ENCODE measurements at places on chromosomes 3 and 15.

GRCh38 chr3:154799800-154800199 is 280.3 kb upstream of the MME start:
- DNase-seq, result no peak

- DNase-seq, result no peak
These were observed 563.4 kb downstream of the ROBO1 start for GRCh38 chr3:79204351-79204750.

GRCh38 chr15:60464836-60465630 is 13.9 kb downstream of the ICE2 start:
- DNase-seq, result no peak

- no peak for DNase-seq
These were observed 4.4 kb downstream of the WDR73 start for GRCh38 chr15:84649706-84650105.

- no peak for DNase-seq
These were observed 680 bp downstream of the POC1A start for GRCh38 chr3:52153389-52154096.

DNA sequence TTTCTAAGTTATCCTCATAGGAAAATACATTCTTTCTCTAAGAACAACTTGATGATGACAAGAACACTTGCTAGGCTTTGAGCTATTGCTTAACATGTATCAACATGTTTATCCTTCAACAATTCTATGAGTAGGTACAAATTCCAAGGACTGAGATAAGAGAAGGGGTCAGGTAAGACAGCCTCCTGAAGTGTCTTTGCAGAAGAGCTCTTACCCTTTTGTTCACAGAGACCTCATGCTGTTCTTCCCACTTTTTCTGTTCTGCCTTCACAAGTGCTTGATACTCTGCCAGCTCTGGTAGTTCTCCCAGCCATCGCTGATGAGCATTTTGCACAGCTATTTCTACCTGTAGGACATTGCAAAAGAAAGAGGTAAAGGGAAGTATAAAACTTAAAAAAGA is 50.9 kb downstream of the CEP152 start:
- no peak for DNase-seq

- no peak for DNase-seq
These were observed at the start of the genes MST1 and RNF123 for GRCh38 chr3:49689046-49689907. Gene MST1, minus strand, starts transcription at chr3:49689474. Its CDS starts 783 bp downstream, at chr3:49688691. Gene RNF123, plus strand, starts transcription at chr3:49689557. Its CDS starts 1,609 bp downstream, at chr3:49691166.

GRCh38 chr3:119140466-119140865 is 5.5 kb upstream of the TEX55 start:
- no peak for DNase-seq

DNA sequence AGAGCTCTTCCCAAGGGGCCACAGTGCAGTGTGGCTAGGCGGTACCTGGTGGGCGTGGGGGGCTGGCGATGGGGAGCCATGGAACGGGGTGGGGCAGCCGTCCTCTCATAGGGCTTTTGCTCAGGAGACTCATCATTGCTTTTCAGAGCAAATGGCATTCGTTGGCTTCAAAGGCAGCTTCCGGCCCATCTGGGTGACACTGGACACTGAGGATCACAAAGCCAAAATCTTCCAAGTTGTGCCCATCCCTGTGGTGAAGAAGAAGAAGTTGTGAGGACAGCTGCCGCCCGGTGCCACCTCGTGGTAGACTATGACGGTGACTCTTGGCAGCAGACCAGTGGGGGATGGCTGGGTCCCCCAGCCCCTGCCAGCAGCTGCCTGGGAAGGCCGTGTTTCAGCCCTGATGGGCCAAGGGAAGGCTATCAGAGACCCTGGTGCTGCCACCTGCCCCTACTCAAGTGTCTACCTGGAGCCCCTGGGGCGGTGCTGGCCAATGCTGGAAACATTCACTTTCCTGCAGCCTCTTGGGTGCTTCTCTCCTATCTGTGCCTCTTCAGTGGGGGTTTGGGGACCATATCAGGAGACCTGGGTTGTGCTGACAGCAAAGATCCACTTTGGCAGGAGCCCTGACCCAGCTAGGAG is 40.8 kb downstream of the MESD start:
- DNase-seq, result no peak

DNA sequence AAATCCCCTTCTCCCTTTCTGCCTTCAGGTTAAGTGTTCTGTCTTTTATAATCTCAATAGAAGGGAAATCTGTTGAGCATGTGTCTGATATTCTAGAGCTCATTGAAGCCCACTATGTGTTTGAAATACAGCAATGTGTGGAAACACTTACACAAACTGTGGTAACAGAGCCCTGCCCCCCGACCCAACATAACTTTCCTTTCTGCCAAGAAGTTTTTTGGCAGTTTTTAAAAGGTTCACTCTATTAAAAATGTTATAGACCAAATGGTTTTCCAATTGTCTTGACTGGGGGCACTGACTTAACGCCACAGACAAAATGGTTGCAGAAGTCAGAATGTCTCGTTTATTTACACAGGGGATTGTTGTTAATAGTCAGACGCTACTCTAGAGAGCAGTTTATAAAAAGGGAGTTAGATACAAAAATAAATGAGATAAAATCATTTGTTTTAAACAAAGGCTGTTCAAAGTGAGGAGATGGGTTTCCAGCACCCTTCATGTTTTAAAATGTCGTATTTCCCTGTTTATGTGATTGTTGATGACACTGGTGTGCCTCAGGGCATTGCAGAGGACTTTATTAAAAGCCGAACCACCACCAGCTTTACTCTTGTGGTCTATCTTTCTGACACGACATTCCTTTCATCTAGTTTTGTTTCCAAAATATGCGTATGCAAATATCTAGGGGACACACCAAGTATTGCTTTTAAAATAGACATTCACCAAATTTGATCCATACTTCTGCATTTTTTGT is 26.7 kb upstream of the GREM1 start:
- DNase-seq, result no peak

DNA sequence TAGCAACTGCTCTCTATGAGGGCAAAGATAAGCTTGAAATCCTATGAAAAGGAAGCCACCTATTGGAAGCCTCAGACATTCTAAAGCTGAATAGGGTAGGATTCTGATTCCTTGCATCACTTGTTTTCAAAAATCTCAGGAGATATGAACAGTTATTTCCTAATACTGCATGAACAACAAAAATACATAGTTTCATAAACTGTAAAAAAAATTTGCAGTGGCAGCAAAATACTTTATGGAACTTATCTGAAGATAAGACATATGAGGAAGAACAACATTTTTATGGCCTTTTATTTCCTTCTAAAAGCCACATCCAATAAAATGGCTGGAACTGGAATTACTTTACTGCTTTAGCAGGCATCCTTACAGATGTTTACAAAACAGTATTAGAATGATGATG is 29.9 kb downstream of the AP3S2 start:
- no peak for DNase-seq

GRCh38 chr15:63474810-63475316 is 29.5 kb upstream of the USP3 start:
- no peak for DNase-seq

DNA sequence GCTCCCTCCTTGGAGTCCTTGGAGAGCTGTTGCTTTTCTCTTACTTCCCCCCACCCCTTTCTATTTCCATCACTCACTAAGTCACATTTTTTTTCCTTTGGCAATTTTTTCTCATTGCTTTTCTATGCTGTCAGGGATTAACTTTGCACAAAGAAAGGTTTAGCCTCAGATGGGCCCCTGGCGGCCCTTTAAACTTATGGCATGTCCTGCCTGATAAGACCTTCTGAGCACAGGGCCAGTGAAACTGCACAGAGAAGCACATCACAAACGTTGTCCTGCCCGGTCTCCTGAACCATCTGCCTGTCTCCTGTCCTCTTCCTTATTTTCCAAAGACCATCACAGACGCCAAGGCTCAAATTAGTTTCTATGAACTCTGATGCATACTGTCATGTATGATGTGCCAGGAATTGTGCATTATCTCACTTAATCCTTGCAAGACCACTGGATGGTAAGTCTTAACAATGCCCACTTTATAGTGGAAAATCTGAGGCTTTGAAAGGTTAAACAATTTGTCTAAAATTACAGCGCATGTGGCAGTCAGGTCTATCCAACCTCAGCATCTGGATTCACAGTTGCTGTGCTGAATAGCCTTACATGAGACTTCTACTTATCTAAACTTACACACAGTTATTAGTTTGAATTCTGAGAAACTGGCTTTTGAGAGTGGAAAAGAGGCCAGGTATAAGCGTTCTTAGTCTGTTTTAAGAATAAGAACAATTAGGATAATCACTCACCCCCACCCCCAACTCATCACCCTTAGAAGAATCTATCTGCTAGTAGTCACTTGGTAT is 648.1 kb downstream of the NTRK3 start:
- DNase-seq, result no peak

GRCh38 chr3:177144922-177145321 is 52.4 kb downstream of the TBL1XR1 start:
- DNase-seq, result no peak

- DNase-seq, result no peak
These were observed 5.8 kb downstream of the SERPINI2 start for GRCh38 chr3:167467848-167468611.

- no peak for DNase-seq
These were observed 13.6 kb downstream of the MELTF start for GRCh38 chr3:197015790-197016736.

DNA sequence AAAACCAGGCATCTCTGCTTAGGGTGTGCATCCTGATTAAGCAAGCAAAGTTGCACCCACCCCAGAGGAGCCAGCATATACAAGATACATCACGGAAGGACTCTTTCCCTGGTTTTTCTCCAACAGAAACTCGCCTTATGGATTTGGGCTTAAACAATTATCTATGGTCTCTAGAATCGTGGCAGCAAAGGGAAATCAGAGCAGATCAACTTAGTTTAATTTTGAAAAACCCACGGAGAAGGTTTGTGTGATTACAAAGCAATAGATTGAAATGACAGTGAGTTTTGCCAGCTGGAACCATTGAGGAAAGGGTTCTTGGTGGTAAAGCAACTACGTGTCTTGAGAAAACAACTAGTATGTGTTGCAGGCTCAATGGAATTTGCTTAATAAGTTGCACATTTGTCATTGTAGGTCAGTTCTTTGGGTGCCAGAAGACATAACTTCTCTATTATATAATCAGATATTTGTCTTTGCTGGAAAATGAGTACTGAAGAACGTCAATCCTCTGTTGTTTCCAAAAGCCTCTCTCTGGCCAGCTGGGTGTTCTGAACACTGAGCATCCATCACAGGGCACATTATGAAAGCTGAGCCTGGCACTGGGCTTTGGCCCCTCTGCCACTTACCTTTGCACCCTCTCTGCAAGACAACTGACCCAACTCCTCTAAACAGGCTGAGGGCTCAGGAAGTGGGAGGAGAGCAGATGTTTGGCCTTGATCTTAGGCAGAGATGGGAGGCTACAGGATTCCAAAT is 75.7 kb upstream of the FBN1 start:
- no peak for DNase-seq

DNA sequence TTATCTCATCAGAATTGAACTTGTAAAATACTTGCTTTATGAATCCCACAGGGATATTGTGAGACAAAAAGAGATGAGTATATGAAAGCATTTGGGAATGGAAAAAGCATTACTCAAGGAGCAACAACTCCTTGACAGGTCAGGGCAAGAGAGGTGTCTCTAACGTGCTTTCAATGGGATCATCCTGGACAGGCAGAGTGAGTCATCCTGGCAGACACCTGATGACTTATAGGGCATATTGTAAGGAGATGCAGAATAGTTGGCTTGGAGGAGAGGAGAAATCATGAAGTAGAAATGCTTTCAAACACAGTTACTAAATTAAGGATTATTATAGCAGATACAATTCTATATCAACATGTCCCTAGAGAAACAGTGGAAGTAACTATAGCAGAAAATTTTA is 71.9 kb upstream of the THSD4 start:
- no peak for DNase-seq

- no peak for DNase-seq
These were observed 684.3 kb upstream of the DPPA4 start for GRCh38 chr3:110021659-110022058.

DNA sequence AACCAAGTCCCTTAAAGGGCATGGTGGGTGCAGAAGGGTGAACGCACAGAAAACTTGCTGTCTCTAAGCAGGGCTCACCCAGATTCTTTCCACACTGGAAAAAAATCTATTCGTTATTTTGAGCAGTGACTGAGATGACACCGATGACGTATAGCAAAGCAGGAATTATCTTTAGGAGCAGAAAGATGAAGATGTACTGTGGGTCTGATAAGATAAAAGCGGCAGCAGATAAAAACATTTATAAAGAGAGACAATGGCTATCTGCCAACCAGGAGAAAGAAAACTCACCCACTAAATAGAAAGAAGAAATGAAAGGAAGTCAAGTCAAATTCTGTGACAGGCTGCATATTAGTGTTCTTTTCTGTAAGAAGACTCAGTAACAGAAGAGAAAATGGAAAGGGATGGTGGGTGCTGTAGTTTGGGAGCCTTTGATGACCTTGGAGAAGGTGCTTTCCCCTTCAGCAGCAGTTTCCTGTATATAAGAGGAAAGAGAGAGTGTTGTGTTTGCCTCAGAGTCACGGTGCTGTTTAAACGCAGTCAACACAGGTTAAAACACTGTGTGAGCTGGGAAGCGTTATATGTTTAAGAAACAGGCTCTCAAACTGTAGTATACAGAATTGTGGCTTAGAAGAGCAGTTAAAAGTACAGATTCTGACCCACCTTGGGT is 111.6 kb downstream of the AQP9 start:
- DNase-seq, result no peak

GRCh38 chr15:52382647-52383046 is 87.0 kb upstream of the MYO5C start:
- DNase-seq, result no peak

- DNase-seq, result no peak
These were observed 12.3 kb upstream of the P2RY14 start for GRCh38 chr3:151290673-151291072.

GRCh38 chr15:96422125-96422524 is 91.6 kb downstream of the NR2F2 start:
- DNase-seq, result no peak

DNA sequence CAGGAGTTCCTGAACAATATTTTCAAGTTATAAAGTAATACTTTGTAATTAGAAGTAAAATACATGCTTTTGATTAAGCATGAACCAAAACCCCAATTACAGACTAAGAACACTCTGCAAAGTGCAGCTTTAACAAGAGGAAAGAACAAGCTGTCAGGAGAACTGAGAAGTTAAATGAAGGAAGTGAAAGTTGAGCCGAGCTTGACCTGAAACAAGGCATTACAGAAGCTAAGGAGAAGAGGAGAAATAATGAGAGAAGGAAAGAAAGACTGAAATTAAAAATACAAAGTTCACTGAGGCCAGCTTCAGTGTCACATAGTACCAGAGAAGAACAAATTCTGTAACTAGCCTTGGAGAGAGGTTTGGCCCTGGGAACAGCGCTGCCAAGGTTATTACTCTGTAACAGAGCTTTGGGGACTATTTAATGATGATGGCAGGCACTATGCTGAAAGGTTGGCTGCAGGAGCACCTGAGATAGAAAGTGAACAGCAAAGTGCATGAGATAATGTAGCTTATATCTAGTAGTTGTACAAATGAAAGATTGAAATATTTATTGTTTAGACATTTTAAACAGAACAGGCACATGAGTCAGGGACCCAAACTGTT is 241.9 kb upstream of the PEX5L start:
- no peak for DNase-seq

GRCh38 chr3:78026318-78026828 is 986.5 kb downstream of the ROBO2 start:
- DNase-seq, result no peak

DNA sequence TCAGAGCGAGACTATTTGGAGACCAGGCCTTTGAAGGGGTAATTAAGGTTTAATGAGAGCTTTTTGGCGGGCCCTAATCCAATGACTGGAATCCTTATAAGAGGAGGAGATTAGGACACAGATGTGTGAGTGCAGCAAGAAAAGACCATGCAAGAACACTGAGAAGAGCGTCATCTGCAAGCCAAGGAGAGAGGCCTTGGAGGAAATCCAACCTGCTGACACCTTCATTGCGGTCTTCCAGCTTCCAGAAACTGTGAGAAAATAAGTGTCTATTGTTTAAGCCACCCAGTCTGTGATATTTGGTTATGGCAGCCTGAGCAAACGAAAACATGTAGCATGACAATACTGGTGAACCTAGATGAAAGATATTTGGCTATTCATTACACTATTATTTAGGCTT is 23.0 kb upstream of the MUSTN1 start:
- no peak for DNase-seq

All from NK-92 treated with Interleukin-12 subunit alpha and Interleukin-12 subunit beta, amount 100 ng/mL, for 24 hours (cell line).